ENCODE measurements at places on chromosomes 16 and 17. TPM values are rescaled to one million over a fixed set of nuclear protein-coding genes. Genes with fewer than 3 reads are reported as not detected.

GRCh38 chr16:75306099-75306762 is 54.8 kb upstream of the BCAR1 start:
- DNase-seq, result peak; percentile 47

DNA sequence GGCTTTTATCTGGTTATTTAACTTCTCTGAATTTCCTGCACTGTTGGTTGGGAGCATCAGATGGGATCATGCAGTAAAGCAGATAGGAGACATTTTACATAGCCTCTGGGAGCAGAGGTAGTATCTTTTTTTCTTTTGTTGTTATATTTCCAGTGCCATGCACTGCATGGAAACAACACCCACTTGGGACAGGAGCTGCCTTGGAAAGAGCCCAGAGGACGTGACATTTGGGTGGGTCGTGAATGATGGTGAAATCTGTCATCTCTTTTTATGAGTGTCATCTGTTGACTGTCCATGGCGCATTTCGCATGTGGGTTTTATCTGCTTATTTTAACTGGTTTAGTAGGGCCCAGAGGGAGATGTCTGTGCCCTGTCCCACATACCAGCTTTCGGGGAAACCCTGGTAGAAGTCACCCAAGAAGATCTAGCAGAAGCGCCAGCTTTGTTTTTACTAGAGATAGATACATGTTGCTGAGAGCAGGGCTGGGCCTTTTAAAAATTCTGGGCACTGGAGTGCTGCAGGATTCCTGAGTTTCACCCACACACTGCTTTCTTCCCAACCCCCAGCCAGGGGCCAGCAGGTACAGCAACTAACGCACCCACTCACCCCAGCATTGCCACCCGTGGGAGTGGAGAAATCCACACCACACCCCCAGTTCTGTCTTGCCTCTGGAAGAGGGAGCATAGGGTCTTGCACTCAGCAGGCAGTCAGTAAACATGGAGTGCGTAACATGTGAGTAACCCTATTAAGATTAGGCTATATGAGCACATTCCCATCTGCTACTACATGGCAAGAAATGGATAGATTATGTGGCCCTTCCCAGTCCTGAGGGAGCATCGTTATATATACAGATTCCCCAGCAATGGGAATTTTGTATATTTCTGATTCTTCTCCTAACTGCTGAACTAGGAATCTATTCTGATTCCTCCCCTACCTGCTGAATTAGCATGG is 8.4 kb upstream of the TERF2 start:
- no peak for DNase-seq

NOMO2 gene
- total RNA-seq, result 106 TPM

SOX15 gene
- 2.0 TPM for total RNA-seq

SLC52A1 gene
- 0.05 TPM for total RNA-seq
